ENCODE measurements at places on chromosomes 3 and 15. TPM values are rescaled to one million over a fixed set of nuclear protein-coding genes. Genes with fewer than 3 reads are reported as not detected.

Gene RLBP1
- polyA plus RNA-seq = not detected

GRCh38 chr3:11385326-11385725, 113.1 kb downstream of the ATG7 start:
- H3K27me3 ChIP-seq = no peaks in the 10 kb centered on the region
- H3K36me3 ChIP-seq = no peaks in the 10 kb centered on the region
- H3K4me1 ChIP-seq = no peaks in the 10 kb centered on the region
- no peak overlapping the region for H3K4me3 ChIP-seq

Gene ZNF660
- polyA plus RNA-seq = 0.07 TPM

DNA sequence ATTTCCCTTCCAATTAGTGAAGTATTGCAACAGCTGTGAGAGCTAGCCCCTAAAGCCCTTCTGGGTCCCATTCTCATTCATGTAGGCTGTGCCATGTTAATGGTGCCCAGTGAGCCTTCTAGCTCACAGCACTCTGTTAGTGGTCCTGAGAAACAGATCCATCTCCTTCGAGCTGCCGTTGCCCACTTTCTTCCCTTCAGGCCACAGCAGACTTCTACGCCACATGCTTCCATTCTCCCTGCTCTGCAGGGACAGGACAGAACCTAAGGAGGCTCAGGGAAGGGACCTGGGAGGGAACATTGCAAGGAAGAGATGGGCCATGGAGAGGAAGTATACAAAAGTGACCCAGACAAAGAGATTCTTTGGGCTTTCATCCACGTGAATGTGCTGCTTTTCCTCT, 11.7 kb upstream of the STARD5 start:
- H3K27ac ChIP-seq = no peak overlapping the region
- H3K4me3 ChIP-seq = no peak overlapping the region
- H3K27me3 ChIP-seq = no peaks in the 10 kb centered on the region
- no peak for DNase-seq
- H3K4me1 ChIP-seq = peaks cover 8% of the 10 kb centered on the region
- no peaks in the 10 kb centered on the region for H3K36me3 ChIP-seq

DNA sequence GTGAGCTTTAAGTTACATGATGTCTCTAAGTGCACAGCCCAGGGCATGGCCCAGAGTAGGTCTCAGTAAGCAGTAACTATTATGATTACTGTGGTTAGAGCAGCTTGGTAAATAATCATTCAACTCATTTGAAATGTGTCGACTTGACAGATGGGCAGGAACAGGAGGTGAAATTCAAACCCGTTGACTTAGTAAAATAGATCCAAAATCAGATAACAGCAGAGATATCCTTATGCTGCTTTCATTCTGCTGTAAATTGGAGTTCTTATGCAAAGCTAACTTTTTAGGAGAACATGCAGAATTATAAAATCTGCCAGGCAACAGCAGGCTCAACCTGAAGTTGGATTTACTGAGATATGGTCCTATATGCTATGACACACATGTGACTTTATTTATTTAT, 118.7 kb upstream of the KLHL25 start:
- no peaks in the 10 kb centered on the region for H3K4me1 ChIP-seq
- H3K27ac ChIP-seq = no peak overlapping the region
- no peaks in the 10 kb centered on the region for H3K27me3 ChIP-seq

Gene SYNPR
- not detected for polyA plus RNA-seq

Gene KCNMB2
- not detected for polyA plus RNA-seq

- no peaks in the 10 kb centered on the region for H3K27me3 ChIP-seq
- no peak overlapping the region for H3K27ac ChIP-seq
- no peak for DNase-seq
- H3K4me3 ChIP-seq = no peak overlapping the region
- no peaks in the 10 kb centered on the region for H3K36me3 ChIP-seq
These were observed 796.2 kb downstream of the NR2F2 start for GRCh38 chr15:97126553-97127233.

Gene IGSF10
- not detected for polyA plus RNA-seq

DNA sequence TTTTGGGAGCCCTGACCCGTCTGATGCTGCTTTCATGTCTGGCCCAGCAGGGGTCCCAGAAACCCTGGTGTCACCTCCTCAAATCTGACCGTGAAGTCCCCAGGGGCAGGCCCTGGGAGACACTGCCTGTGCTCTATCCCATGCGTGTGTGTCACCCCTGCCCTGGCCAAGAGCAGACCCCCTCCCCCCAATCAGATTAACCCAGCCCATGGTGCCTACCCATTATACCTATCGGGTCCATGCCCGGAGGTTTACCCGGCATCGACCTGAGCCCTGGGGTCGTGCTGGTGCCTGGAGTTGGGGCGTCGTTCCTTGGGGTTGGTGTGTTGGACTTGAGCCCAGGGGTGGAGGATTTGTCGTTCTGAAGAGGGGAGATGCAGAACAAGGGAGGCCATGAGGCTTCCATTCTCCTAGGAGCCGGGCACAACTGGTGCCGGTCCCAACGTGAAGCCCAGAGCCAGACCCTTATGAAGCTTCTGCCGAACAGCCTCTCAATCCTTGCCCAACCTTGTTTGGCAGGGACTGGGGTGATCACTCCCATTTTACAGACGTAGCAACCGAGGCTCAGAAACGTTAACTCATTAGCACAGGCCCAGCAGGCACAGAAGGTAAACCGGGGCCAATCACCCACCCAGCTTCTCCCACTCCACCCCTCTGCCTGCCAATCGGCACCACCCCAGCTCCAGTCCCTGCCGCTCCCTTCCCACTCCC, 39.6 kb downstream of the TLE3 start:
- H3K27me3 ChIP-seq = no peaks in the 10 kb centered on the region
- no peak for DNase-seq
- H3K36me3 ChIP-seq = peaks cover 66% of the 10 kb centered on the region
- no peaks in the 10 kb centered on the region for H3K4me1 ChIP-seq
- H3K27ac ChIP-seq = no peak overlapping the region
- H3K4me3 ChIP-seq = no peak overlapping the region

DNA sequence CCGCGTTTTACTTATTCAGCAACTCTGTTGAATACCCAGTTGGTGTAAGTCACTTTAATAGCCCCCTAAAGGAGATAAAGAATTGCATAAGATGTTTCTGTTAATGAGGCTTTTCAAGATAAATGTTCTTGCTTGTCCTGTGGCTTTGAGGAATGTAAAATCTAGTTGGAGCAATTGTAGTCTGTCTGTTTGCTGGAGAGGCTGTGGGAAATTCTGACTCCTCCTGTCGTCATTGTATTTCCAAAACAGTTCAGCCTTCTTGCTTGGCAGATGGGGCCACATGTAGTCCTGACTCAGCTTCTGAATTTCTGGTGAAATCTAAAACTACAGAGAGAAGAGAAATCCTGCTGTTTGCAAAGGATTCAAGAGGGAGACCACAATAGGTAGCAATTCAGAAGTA, 114.4 kb downstream of the RYR3 start:
- H3K27me3 ChIP-seq = no peaks in the 10 kb centered on the region
- DNase-seq = no peak
- no peaks in the 10 kb centered on the region for H3K36me3 ChIP-seq
- no peak overlapping the region for H3K27ac ChIP-seq
- H3K4me3 ChIP-seq = no peak overlapping the region
- H3K4me1 ChIP-seq = no peaks in the 10 kb centered on the region

- H3K27ac ChIP-seq = no peak overlapping the region
- H3K27me3 ChIP-seq = no peaks in the 10 kb centered on the region
- no peaks in the 10 kb centered on the region for H3K4me1 ChIP-seq
- H3K4me3 ChIP-seq = no peak overlapping the region
- peaks cover 38% of the 10 kb centered on the region for H3K36me3 ChIP-seq
These were observed 19.5 kb downstream of the COPS2 start for GRCh38 chr15:49135911-49136310.

- H3K36me3 ChIP-seq = no peaks in the 10 kb centered on the region
- H3K4me3 ChIP-seq = no peak overlapping the region
- no peak for DNase-seq
- H3K4me1 ChIP-seq = no peaks in the 10 kb centered on the region
- no peak overlapping the region for H3K27ac ChIP-seq
These were observed 443.5 kb downstream of the OTOL1 start for GRCh38 chr3:161939918-161940620.

Gene ZIC1
- polyA plus RNA-seq = not detected

DNA sequence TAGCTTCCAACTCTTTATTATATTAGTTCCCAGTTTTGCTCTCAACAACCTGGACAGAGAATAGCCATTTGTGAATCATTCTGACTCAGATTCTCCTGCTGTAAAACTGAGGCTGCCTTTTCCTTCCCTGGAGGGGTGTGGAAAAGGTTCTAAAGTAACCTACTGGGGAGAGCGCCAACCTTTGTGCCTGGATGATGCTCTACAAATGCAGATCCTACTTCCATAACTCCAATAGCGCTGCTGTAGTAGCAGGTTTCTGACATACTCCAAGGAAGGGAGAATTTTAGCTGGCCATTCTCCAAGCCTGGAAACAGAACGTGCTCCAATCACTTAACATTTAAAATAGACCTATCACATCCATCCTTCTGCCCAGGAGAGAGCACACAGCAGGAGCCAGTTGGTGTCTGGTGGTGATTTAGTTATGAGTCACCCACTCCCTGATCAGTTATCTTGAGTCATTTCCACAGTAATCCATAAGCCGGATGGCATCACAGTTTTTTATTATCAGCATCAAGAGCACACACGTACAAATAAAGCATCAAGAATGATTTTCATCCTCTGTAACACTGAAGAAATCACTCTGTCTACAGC, 38.3 kb downstream of the MYH15 start:
- no peak overlapping the region for H3K4me3 ChIP-seq
- H3K27ac ChIP-seq = no peak overlapping the region
- no peaks in the 10 kb centered on the region for H3K27me3 ChIP-seq
- no peaks in the 10 kb centered on the region for H3K36me3 ChIP-seq

GRCh38 chr3:79461129-79461792, 306.5 kb downstream of the ROBO1 start:
- no peak overlapping the region for H3K27ac ChIP-seq
- H3K27me3 ChIP-seq = no peaks in the 10 kb centered on the region
- no peaks in the 10 kb centered on the region for H3K36me3 ChIP-seq
- H3K4me3 ChIP-seq = no peak overlapping the region

DNA sequence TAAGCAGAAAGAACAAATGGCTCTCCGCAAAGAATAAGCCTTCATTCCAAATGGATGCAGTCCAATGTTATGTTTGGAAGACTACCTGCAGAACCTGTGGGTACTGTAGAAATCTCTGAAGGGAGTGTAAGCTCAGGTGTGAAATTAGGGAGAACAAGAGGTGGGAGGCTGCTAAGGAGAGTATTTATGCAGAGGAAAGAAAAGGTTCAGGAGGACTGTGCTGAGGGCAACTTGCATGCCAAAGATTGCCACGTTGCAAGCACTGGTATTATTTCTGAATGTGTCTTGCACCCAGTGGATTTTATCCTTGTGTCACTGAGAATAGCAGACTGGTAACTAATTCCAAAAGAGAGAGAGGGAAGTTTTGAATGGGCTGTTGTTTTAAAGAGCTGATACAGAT, 144.1 kb downstream of the ITPR1 start:
- H3K4me1 ChIP-seq = no peaks in the 10 kb centered on the region
- DNase-seq = no peak
- no peaks in the 10 kb centered on the region for H3K27me3 ChIP-seq
- no peak overlapping the region for H3K4me3 ChIP-seq

Gene TMEM207
- polyA plus RNA-seq = not detected

DNA sequence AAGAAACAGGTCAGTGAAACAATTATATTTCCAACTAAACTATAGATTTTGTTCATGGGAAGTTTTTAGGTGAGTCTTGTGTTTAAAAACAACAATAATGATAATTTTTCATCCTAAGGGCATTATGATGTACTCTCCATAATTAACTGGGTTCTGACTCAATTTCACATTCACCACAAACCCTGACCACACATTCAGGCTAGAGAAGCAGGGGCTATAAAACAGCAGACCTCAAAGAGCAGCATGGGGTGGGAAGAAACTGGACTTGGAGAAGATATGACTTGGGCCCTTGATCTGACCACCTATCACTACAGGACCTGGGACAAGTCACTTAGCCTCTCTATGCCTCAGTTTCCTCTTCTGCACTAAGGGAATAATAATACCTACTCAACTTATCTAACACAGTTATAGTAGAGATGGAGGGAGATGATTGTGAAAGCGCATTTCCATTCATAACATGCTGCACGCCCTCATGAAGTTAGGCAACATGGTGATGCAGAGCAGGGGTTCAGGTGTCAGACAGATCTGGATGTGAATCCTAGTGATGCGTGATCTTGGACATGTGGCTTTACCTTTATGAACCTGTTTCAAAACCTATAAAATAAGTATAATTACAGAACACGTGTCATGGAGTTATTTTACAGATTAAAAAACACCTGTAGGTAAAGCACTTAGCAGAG, 63.0 kb upstream of the ACP3 start:
- H3K4me1 ChIP-seq = no peaks in the 10 kb centered on the region
- DNase-seq = no peak
- no peaks in the 10 kb centered on the region for H3K27me3 ChIP-seq
- no peaks in the 10 kb centered on the region for H3K36me3 ChIP-seq
- no peak overlapping the region for H3K4me3 ChIP-seq

Gene PRICKLE2
- not detected for polyA plus RNA-seq

Gene CDCP1
- not detected for polyA plus RNA-seq

DNA sequence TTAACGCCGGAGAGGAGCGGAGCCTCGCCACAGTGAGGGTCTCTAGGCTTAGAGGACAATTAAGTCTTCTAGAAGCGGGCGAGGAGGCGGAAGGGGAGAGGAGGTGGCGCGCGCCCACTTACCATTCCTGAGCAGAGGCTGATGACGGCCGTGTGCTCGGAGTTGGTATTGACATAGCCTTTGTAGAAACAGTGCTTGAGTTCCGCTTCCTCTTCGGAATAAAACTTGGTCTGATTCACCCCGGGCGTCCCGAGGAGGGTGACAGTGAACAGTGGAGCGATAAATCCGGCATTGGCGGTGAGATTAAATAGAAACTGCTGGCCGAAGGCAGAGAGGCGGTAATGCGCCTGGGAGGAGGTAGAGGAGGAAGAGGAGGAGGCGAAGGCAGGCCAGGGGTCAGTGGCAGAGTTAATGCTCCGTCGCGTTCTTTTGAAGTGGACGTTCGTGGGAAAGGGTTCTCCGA, 1.3 kb downstream of the ADAMTS9 start:
- no peaks in the 10 kb centered on the region for H3K27me3 ChIP-seq
- H3K4me1 ChIP-seq = no peaks in the 10 kb centered on the region
- H3K36me3 ChIP-seq = no peaks in the 10 kb centered on the region
- no peak overlapping the region for H3K4me3 ChIP-seq
- DNase-seq = no peak

DNA sequence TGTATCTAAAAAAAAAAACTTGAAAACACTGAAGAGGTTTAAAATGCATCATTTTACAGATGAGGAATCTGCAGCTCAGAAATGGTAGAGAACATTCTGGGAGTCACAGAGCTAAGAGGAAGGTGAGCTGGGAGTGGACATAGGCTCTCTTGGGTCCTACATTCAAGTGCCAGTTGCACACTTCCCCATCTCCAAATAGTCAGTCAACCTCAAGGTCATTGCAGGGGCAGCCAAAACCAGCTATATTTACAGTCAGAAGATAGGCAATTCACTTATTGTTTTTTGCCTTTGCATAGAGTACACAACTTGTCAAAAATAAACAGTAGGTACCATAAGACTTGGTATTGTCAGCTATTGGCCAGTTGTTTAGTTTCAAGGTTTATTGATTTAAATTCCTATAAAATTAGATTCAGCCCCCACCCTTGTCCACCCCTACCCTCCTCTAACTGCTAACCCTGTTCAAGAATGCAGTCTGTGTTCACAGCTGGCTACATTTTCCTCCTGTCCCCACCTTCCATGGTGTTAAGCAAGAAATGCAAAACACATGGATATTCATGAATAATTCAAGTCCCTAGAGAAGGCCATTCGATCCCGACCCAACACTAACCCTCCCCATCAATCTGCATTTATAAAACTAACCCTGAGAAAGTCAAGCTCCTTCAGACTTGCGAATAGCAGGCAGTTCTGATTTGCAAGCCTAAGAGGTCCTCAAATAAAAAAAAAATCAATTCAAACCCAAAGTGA, 567.0 kb upstream of the MCTP2 start:
- no peaks in the 10 kb centered on the region for H3K4me1 ChIP-seq
- no peak overlapping the region for H3K4me3 ChIP-seq
- no peak for DNase-seq
- no peaks in the 10 kb centered on the region for H3K36me3 ChIP-seq

Data from CD8-positive, alpha-beta memory T cell (primary cell).